Stimulated activated CD4-positive, alpha-beta T cell treated with anti-CD3 and anti-CD28 coated beads, Interleukin-15, amount 100 ng/mL, for 1 hour (primary cell): ENCODE measurements at places on chromosomes 2 and 18.

DNA sequence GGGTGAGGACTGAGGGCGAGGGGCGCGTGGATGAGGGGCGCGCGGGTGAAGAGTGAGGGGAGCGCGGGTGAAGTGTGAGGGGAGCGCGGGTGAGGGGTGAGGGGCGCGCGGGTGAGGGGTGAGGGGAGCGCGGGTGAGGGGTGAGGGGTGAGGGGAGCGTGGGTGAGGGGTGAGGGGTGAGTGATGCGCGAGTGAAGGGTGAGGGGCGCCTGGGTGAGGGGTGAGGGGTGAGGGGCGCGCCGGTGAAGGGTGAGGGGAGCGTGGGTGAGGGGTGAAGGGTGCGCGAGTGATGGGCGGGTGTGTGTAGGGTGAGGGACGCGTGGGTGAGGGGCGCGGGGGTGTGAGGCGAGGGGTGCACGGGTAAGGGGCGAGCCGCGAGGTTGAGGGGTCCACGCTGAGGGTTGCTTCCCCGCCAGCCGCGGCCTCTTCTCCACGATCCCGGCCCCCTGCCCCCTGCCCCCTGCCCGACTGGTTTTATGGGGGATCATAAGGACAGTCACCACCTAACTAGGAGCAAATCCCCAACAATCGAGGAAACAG is 1.1 kb upstream of the SLC66A2 start:
- no peak for DNase-seq

DNA sequence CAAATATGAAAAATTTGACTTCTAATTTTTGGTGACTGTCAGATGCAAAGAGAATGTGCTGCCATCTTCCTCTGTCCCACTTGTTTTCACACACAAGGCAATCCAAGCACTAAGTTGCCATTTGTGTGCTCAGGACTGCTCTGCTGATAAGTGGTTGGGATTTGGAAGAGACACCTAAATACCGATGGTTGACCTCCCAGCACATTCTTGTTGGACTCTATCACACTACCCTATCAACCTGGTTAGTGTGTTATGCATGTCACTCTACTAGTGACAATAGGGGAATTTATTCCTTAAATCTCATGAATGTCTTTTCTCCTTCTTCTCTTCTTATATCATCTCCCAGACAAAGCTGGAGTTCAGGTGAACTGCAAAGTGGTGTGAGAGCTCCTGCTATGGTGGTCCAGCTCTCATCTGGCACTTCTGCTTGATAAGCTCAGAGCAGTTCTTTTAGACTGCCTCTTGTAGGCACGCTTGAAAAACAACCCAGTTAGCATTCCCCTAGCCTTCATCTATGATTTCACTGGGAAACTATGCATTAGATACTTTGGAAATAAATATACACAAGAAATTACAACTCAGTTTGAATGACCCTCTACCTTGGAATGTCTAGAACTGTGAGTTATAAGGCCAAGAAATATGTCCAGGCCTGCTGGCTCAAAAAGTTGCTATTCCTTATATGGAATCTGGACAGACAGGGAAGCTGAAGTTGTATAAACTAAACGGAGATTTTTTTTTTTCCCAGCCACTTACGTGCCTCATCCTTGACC is 404.8 kb downstream of the MEIS1 start:
- no peak for DNase-seq

GRCh38 chr2:211055438-211055837 is 499.0 kb downstream of the CPS1 start:
- DNase-seq, result no peak

- DNase-seq, result no peak
These were observed 83.3 kb downstream of the EML4 start for GRCh38 chr2:42252464-42252863.

DNA sequence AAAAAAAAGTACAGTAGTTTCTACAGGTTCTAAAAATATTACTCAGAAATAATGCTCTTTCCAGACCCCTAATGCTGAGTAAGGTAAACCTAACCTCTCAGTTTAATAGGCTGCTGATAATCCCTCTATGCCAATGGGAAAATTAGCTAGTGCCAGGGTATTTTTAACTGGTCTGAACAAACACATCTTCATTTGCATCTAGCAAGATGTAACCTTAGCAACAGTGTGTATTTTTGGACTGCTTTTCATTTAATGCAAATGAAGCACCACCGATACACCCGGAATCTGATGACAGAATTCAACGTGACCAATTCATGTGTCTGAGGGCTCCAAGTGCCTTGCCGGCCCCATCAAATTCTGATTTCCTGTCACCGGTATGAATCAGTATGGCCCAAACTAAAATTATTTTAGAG is 47.4 kb upstream of the CYRIA start:
- no peak for DNase-seq

GRCh38 chr2:217363470-217363869 is 503.6 kb upstream of the TNP1 start:
- DNase-seq, result no peak

DNA sequence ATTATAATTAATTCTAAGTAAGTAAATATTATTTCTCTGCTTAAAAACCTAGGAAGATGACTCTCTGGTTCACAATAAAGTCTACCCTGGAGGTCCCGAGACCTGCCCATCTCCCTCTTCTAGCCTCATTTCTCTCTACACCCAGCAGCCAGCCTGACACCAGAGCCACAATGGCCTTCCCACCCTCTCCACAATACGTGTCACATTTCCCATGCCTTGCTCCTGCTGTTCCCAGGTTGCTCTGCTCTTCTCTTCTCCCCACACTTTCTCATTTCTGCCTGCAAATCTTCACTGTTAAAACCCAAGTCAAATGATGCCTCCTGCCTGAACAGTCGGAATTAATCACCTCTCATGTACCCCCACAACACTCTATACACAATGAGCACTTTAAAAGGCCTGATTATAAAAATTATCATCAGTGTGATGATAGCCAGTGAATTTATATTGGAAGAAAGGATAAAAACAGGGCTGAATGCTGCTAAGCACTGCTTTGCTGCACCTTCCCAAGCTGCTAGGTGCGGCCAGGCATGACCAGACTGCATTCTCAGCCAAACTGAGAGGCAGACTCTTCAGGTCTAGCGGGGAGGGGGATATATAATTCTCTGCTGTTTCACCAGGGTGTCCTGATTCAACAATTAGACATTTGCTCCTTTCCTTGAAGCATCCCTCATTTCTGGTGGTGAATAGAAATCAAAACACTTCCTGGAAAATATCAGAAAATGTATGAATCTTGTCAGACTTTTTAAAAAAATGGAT is 160.6 kb downstream of the DTNA start:
- DNase-seq, result no peak

- no peak for DNase-seq
These were observed 342.1 kb downstream of the SLC4A3 start for GRCh38 chr2:219969508-219969907.

GRCh38 chr18:24246143-24246542 is 107.3 kb downstream of the CABYR start:
- DNase-seq, result no peak

DNA sequence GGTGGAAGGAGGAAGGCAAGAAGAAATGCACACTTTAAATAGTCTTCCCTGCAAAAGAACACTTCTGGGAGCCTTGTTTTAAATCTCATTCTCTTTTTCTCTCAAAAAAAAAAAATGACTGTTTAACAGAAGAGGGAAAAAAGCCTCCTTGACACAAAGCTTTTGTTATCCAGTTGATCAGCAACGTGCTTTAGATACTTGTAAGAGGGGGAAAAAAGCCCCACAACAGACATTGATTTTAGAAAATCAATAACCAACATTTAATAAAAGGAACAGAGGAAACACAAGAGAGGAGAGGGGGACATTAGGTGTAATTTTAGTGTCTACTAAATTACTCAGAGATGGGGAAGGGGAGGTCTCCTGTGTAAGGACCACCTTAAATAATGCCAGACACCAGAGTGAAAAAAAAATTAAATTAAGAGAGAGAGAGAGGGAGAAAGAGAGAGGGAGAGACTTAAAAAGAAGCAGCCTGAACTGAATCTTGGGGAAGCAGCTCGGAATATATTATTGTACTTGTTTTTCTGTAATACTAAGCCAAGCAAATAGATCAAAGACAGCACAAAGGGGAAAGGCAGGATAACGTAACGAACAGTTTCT is 4.7 kb downstream of the ZEB2 start:
- no peak for DNase-seq
